Cardiac muscle cell (in vitro differentiated cells and primary cell): ENCODE measurements at places on chromosomes 7 and 10.

GRCh38 chr10:74227697-74228424 is 76.8 kb downstream of the ADK start:
- DNase-seq = peak; percentile 72

DNA sequence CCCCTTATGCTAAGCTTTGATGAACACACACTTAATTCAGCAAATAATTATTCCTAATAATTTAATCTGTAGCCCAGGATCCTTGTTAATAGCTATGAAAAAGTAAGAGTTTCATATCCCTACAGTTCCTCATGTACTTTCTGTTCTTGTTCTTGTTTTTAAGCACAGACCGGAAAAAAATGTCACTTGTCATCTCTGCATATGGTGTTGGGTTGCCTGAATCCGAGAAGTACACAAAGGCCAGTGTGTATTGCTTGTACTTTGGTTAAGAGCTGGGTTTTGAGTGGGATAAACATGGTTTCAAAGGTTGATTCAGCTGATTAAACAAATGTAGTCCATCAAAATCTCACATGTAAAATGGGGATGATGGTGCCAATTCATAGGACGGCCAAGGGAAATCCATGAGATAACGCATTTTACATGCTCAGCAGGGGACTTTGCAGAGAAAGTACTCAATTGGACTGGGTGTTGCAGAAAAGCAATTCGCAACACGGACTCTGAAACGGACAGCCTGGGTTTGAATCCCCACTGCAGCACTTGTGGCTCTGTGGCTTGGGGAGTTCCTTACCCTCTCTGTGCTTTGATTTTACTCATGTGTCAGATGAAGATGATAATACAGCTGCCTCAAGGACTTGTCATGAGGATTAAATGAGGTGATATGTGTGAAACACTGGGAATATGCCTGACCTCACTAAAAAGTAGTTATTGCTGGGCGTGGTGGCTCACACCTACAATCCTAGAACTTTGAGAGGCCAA is 71.7 kb downstream of the MAP3K8 start:
- no peak for DNase-seq

- DNase-seq = peak; percentile 65
Observed at GRCh38 chr7:610531-611280, 91.1 kb upstream of the PDGFA start.

- no peak for DNase-seq
Observed at GRCh38 chr7:46368871-46369270, 447.8 kb upstream of the IGFBP3 start.

GRCh38 chr10:34396663-34397062 is 418.4 kb downstream of the PARD3 start:
- no peak for DNase-seq

GRCh38 chr7:19713676-19714075 is 4.8 kb upstream of the POLR1F start:
- peak; percentile 62 for DNase-seq

DNA sequence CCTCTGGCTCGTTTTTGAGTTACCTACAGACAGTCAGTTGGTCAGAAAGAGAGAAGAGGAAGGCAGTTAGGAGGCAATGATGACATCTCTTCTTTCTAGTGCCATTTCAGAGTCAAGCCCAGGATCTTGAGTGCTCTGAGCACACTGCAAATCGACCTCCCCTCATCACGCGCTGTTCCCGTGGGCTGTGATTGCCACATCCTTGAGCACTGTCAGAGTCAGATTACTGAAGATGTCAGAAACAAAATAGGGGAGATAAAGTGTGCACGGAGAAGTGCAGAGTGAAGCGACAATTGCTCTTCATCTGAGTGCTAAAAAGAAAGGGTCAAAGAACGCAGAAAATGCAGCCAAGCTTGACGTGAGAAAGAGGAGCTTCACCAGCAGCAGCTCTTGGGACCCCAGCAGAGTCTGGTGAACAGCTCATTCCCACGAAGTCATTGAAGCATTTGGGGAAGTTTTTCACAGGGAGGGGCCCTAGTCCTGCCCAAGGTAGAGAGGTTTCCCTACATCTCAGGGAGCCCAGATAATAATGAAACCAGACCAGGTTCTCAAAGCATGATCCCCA is 661.7 kb upstream of the AUTS2 start:
- peak; percentile 29 for DNase-seq

GRCh38 chr10:49735848-49736563 is 26.1 kb downstream of the OGDHL start:
- no peak for DNase-seq
